ENCODE measurements at places on chromosomes 6 and 20. TPM values are rescaled to one million over a fixed set of nuclear protein-coding genes. Genes with fewer than 3 reads are reported as not detected.
A peak's percentile ranks its signal among the peaks of the same experiment; 100 is the strongest.

The SLC16A10 gene
- total RNA-seq: 36.8 TPM

The ISM1 gene
- total RNA-seq: 6.7 TPM

The HLA-G gene
- total RNA-seq: not detected

The XPO5 gene
- total RNA-seq: 15.9 TPM

DNA sequence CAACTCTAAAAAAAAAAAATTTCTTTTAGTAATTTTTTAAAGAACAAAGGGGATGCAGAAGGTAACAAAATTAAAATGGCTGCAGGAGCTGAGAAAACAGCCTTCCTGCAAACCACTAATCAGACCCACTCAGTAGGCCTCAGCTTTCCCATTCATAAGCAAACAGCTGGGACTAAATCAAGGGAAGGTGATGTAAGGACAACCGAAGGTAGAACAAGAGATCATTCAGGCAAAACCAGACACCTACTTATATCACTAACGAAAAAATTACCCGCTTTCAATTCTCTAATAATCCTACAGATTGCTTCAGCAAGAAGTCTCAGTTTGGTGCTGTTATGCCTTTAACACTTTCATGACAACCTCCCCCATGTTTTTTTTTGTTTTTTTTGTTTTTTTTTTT is 124.0 kb downstream of the ZMYND8 start:
- DNase-seq: no peak

GRCh38 chr20:7180256-7181045 is 413.0 kb downstream of the BMP2 start:
- peak; percentile 3 for DNase-seq

DNA sequence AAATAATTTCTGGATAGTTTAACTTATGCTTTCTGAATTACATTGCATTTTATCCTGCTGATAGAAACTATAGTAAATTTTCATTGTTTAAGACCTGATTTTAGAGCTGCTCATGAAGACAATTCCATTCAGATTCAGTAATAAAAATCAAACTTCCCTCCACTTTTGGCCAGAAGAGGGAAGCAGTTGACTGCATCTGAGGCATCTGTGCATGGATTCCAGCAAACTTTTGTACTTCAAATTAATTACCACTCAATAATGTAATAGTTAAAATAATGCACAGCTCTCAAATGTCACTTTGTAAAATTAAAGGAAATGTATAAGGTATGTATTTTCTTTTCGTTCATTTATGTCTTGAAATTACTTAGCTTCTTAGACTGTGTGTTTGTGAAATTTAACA is 64.2 kb upstream of the SLC35B3 start:
- peak; percentile 29 for DNase-seq

- DNase-seq: peak; percentile 66
Measured at GRCh38 chr6:33197431-33198048, 2.9 kb downstream of the RXRB start.

- no peak for DNase-seq
Measured at GRCh38 chr6:96257751-96258150, 242.0 kb downstream of the FUT9 start.

All from umbilical cord (tissue), 2 donors.